ENCODE measurements at places on chromosomes 11 and 22.

DNA sequence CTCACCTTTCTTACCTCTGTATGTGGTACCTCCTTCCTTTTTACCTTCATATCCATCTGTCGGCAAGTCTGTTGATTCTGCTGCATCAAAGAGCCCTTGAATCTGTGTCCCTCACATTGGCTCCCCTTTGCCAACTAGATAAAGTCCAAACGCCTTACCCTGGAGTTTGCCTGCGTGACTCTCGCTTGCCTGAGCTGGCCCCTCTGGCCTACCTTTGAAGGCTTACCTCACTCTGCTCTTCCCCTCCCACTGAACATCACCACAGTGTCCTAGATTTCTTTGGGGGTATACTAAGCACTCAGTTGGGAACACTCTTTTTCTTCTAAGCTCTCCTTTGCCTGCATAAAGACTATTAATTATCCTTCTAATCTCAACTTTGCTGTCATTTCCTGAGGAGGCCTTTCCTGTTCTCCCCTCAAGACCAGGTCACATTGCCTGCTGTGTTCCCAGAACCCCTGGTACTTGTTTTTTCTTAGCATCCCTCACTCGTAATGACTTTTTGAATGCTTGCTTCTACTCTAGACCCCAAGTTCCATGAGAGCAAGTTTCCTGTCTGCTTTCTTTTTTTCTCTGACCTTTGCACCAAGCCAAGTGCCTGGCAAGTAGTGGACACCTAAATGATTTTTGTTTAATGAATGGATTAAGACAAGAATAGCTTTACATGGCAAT, 67.8 kb upstream of the ADORA2A start:
- no peak for DNase-seq

DNA sequence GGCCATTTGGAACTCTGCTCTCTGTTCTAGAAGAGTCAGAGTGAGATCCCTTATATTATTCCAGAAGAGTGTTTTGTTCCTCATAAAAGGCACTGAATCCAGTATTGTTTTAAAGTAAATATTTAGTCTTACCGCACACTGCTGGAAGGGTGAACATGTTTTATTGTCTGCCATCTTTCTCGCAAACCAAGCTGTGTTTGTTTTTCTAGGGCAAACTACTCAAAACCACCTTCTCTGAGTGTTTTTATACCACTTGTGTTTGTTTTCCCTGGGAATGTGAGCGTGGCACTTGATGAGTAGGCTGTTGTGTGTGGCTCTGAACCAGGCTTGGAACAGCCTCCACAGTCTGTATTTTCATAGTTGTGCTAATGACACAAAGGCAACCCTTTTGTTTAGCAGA, 89.8 kb downstream of the DBX1 start:
- no peak for DNase-seq

GRCh38 chr11:61106296-61106695, 4.0 kb downstream of the CD5 start:
- DNase-seq: peak; percentile 4

DNA sequence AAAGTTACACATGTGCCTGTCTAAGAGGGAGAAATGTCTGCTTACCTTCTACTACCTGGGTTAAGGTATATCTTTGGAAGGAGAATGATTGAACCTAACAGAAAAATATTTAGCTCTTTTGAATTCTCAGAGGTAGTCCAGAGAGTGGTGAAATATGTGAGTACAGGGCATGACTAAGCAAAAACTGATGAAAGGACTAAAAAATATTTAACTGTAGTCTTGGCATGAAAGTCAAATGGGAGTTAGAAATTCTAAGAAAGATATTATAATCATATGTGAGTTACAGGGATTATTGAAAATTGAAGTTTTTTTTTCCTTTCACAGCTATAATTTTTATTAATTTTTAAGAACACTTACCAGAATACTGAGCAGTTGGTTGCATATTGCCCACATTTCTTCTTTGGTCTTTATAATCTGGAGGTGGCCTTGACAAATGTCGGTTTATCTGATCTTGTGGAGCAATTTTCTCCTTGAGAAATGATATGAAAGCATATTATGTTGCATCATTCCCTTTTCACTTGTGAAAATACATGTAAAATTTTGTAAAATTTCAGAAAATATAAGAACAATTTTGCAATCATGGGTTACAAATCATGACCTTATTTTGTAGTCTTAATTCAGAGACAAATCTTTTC, 61.4 kb upstream of the MTMR2 start:
- DNase-seq: no peak

DNA sequence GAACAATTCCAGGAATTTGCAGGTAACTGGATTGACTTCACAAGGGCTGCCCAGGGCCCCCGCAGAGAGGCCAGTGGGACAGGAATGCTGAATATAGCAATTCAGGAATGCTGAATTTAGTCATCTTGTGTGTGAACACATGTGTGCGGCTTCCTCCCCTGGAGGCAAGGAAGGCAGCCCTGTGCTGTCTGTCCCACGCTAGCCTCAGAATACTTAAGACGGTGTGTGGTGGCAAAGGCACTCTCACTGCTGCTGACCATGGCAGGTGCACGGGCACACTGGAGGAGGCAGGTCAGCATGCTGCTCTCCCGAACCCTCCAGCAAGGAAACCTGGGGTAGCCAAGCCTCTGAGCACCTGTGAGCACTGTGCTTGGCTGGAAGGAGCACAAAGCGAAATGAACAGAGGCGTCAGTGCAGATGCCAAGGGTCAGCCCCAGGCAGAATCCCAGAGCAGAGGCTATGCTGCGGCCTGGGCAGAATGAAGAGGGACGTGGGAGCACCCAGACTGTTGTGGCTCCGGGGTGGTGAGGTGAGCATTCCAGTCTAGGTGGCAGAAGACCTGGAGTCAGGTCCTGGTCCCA, 2.7 kb downstream of the GNAZ start:
- no peak for DNase-seq

- no peak for DNase-seq
Observed at GRCh38 chr11:133900176-133901105, 55.1 kb upstream of the SPATA19 start.

DNA sequence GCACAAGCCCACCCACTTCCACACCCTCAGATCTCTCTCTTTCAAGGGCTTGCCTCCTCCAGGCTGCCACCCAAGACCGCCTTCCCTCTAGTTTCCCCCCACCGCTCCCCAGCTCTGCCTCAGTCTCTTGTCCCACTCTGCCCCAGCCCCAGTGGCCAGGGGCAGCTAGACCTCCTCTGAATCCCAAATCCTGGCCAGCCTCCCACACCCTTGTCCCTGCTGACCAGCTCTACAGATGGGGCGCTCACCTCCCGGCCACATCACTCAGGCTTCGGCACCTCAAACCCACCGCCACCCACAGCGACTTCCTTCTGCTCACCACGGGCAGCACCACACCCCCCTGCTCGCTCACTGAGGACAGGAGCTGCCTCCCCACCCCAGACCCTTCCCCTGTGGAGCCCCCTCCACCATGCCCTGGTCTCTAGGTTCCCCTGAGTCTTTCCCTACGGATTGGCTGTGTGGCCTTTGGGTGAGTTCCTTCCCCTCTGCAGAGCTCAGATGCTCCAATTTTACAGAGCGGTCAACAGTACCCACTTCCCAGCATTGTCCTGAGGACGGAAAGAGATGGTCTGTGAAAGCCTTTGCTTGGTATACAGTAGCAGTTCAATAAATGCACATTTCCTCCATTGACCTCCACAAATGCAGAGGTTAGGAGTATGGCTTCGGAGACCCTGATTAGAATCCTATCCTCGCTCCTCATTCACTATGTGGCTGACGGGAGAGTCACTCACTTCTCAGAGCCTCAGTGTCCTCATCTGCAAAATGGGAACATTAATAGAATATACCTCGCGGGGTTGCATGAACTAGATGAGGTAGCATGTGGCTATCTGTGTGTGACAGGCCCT, 11.5 kb upstream of the SPI1 start:
- peak; percentile 30 for DNase-seq

- DNase-seq: no peak
Observed at GRCh38 chr11:78497293-78497692, 77.4 kb downstream of the NARS2 start.

GRCh38 chr22:26045860-26046259, 123.4 kb upstream of the SEZ6L start:
- no peak for DNase-seq

DNA sequence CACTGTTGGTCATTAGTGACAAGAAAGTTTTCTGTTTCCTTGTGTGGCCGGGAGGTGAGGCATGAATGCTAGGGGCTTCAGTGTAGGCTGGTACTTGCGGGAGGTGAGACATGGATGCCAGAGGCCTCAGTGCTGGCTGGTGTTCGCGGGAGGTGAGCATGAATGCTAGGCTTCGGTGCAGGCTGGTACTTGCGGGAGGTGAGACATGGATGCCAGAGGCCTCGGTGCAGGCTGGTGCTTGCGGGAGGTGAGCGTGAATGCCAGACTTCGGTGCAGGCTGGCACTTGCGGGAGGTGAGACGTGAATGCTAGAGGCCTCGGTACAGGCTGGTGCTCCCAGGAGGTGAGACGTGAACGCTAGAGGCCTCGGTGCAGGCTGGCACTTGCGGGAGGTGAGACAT, 48.4 kb downstream of the ANO1 start:
- DNase-seq: no peak

- DNase-seq: no peak
Observed at GRCh38 chr11:106276859-106277436, 199.5 kb downstream of the AASDHPPT start.
